ENCODE measurements at places on chromosomes 6 and 20.

DNA sequence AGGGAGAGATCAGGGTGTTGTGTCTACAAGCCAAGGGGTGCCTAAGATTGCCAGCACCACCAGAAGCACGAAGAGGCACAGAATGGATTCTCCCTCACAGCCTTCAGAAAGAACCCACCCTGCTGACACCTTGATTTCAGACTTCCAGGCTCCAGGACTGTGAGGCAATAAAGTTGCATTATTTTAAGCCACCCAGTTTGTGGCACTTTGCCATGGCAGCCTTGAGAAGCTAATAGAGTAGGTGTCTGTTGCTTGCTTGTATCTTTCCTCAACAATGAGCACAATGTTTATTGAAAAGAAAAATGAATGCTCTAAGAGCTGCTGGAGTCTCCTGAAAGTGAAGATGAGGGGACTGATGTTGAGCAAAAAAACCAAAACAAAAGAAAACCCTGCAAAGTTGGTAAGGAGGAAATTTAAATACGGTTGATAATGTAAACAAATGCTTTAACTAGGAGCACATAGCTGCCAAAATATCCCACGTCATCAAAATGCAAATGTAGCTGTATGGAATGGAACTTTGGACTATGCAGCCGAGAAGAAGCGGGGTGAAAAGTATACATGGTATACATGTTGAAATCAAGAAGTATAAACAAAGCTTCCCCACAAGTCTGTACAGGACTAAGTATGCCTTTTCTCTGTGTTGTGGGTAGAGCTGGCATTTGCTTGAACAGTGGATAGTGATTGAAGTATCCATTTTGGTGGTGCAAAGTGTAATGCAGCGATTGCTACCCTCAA is 8.0 kb downstream of the IL20RA start:
- no peak for DNase-seq

- no peak for DNase-seq
Measured at GRCh38 chr6:118061666-118062065, 154.6 kb downstream of the SLC35F1 start.

DNA sequence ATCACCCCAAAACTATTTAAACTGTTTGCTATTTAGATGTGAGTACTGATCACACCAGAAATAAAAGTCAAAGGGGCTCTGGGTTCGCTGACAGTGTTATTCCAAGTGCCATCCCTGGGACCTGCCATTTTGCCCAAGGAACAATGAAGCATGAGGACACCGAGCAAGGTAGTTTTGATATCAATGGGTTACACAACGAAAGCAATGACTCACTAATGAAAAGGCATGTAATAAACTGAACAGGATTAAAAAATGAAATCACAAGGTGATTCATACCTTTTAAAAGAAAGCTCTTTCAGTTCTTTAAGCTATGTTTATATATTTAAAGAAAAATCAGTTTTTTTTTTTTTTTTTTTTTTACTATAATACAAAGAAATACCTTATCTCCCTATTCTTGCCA is 102.0 kb downstream of the HS3ST5 start:
- no peak for DNase-seq

DNA sequence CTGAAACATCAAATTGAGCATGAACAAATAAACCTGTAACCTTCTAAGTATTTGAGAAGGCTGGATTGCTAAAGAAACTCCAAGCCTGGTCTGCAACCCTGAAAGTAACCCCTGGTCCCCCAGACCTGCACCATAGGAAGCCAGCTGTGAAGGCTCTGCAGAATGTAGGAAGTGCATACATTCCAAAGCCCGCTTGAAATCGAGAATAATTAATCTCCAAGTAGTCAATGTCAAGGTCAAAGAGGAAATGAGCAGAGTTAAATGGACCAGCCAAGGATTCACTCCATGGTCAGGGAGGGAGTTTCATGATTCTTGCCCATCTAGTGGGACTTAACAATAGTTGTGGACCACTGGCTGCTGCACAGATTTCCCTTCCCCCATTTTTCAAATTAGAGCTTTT is 107.6 kb upstream of the RNF24 start:
- no peak for DNase-seq
